Esophagus muscularis mucosa (tissue), 4 donors: ENCODE measurements at places on chromosomes 3 and 15.

DNA sequence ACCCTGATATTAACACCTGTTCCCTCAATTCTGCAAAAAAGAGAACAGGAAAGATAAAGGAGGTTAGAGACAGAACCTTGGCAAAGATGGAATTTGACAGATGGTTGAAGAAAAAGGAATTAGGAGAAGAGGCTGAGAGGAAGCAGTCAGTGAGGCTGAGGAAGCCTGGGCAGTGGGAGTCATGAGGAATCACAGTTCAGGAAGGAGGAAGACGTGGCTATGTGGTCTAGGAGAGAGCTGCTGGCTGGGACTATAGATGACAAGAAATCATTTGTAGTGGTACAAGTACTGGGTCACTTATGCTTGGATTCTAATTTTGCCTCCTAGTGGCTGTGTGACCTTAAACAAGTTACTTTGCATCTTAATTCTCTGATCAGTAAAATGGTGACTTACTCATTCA is 49.0 kb downstream of the LARS2 start:
- no peak for DNase-seq

- DNase-seq = no peak
These were observed 13.2 kb upstream of the NCKIPSD start for GRCh38 chr3:48698891-48699290.

DNA sequence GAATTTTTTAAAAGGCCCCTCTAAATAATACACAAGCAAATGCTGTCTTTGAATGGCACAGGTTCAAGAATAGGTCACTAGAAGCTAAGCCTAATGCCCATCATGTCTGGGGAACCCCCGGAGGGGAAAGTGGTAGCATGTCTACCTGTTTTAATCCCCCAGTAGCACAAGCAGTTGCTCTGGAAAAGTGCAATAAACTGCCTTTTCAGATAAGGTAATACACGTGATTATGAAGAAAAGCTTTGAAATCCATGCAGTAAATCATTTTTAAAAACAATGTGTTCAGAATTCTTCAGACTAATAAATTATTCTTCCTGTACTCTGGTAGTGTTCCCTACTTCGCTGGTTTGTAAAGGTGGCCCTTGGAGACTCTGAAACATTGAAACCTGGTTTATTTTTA is 922.2 kb downstream of the ROBO1 start:
- no peak for DNase-seq

GRCh38 chr3:14303336-14304100 is 98.9 kb upstream of the SLC6A6 start:
- no peak for DNase-seq

- no peak for DNase-seq
These were observed 455.6 kb downstream of the TUSC7 start for GRCh38 chr3:117165176-117165575.

GRCh38 chr3:94862703-94863102 is 799.8 kb downstream of the NSUN3 start:
- DNase-seq = no peak
